Activated CD4-positive, CD25-positive, alpha-beta regulatory T cell treated with anti-CD3 and anti-CD28 coated beads, Interleukin-2, amount 50 U/mL, for 16 hours (primary cell): ENCODE measurements at places on chromosomes 4 and X.

- no peak for DNase-seq
Observed at GRCh38 chr4:43763029-43763610, 685.5 kb downstream of the KCTD8 start.

DNA sequence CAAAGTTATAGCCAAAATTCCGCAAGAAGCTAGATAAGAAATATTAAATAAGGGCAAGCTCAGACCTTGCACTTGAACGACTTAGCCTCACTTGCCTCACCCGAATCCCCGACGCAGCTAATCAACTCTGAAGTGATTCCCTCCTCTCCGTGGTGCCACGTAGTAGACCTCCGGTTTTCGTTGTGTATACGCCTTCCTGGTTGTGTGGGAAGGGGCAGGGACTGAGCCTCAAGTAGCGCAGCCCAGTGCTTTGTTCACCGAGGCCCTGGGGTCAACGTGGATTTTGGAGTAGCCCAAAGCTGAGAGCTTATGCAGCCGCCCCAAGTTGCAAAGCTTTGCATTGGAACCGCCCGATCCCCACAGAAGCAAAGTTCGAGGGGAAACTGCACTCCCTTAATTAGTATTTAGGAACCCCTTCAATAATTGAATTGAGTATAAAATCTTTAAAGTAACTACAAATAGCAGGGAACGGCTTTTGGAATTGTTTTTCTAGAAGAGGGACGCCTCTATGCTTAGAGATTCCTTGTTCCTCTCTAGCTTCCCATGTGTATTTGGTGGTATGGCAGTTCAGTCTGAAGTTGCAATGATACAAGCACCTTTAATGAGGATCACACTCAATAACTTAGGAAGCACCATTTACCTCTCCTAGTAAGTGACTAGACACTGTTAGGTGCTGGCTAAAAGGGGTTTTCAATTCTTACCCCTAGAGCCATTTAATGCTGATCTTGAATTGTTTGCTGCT, 55.7 kb downstream of the LINC00632 start:
- DNase-seq = no peak

DNA sequence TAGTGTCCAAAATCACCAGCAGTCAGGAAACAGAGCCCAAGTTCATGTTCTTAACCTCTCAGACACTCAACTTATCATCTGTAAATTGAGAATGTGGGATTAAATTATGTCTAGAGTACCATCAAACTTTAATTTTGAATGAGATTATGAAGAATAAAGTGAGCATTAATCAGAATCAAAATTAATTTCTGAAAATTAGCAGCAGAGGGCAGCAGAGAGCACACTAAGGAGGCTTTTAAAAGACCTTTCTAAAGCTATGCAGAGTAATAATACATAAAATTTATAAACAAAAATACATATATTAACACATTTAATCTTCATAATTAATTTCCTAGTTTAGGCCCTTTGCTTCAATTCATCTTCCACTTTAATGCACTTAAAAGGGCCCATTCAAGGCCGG, 7.1 kb downstream of the TASL start:
- no peak for DNase-seq

GRCh38 chrX:23334848-23335599, at the start of gene PTCHD1:
PTCHD1 (plus strand) TSS chrX:23334849; CDS start chrX:23334876, 27 bp downstream.
- no peak for DNase-seq

GRCh38 chr4:110085131-110085530, 113.3 kb downstream of the ELOVL6 start:
- DNase-seq = no peak

GRCh38 chr4:145709336-145709735, 29.4 kb downstream of the C4orf51 start:
- DNase-seq = no peak

- no peak for DNase-seq
Observed at GRCh38 chrX:52262195-52262546, 77.5 kb downstream of the MAGED4 start.

DNA sequence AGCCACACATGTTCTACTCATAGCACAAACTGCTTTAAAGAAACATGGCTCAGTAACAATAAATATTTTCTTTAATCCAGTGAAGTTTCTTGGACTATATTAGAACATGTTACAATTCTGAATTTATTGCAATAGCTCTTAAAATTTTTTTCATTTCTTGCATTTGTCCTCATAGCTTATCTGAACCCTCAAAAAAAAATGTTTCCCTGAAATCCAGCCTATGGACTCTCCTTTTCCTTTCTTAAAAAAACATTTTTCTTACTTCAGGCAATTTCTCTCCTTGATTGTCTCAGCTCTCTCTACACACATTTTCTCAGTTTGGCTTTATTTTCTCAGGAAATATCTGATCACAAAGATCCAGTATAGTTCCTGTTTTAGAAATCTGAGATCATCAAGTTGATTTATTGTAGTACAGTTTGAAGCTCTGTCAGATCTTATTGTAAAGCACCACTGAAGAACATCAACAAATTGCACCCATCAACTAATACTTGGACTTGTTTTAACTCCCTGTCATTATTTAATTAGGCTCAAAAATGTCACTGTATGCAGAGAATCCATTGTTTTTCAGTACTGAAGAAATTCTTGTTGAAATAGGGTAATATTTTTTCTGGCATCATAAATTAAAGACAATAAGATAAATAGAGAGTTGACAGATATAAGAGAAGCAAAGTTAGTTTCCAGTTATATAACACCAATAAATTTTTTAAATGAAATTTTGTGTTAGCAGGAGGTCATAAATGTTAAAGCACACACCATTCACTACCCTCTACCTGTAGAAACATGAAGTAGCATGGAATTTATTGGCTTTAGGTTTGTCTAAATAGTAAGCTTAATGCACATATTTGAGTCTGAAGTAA, 317.7 kb downstream of the ARHGAP24 start:
- no peak for DNase-seq

- no peak for DNase-seq
Observed at GRCh38 chr4:150327262-150327780, 249.1 kb downstream of the DCLK2 start.

DNA sequence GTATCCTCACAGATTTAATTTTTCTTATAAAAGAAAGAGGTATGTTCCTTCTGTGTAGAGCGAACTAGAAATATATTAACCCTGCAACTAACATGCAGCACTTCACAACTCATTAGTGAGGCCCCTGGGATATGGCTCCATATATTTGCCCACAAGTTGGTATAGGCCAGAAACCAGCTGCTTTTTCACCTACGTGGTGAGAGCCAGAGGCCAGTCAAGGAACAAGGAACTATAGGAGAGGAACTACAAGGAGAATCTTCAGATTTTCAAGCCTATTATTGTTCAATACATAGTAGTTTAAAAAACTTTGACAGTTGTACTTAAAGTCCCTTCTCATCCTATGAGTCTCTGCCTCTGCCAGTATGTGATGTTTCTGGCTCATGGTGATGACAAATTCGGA, 205.9 kb downstream of the CBR4 start:
- DNase-seq = no peak

DNA sequence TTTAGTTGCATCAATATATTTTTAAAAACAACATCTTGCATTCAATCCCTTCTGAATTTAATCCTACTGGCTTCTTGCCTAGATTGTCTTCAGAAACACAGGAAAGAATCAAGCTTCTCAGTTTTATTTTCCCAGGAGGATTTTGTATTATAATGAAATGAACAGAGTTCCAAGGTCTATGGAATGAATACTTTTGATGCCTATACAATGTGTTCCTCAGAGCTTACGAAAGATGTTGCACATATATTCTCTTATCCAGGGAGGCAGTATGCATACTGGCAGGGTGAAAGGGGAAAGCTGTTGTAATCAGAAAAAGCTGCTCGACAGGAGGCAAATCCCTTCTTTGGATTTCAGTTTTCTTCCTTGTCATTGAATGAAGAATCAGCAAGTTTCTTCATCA, 8.8 kb downstream of the TMPRSS11D start:
- no peak for DNase-seq
